ENCODE measurements at places on chromosomes 3 and 15.
A peak's percentile ranks its signal among the peaks of the same experiment; 100 is the strongest.

DNA sequence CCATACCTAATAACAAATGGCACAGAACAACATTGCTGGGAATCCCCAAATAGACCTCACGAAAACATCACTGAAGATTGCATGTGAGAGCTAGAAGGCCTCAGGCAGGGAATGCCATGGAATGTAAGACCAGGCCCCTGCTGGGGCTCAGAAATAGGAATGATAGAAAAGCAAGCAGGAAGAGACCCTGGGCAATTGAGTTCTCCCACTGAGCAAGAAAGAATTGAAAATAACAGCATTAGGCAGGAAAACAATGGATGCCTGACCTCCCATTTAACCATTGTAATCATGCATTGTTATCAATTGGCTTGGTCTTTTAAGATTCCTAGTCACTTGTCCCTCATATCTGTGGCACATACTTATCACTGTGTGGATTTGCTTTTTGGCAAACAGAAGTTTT is 581.6 kb downstream of the FHIT start:
- DNase-seq, result no peak

- peak; percentile 54 for DNase-seq
These were observed 7.4 kb downstream of the SLC38A3 start for GRCh38 chr3:50212502-50212901.

- no peak for DNase-seq
These were observed 146.9 kb downstream of the ERC2 start for GRCh38 chr3:56321383-56321782.

DNA sequence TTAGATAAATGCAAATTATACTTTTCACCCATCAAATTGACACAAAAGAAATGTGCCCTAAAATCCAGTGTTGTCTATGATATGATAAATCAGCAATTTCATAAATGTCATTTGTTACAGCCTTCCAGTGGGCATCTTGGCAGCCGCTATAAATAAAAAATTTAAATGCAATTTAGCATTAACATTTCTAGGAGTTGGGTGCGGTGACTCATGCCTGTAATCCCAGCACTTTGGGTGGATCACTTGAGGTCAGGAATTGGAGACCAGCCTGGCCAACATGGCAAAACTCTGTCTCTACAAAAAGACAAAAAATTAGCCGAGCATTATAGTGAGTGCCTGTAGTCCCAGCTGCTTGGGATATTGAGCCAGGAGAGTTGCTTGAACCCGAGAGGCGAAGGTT is 65.9 kb upstream of the POMGNT2 start:
- no peak for DNase-seq

DNA sequence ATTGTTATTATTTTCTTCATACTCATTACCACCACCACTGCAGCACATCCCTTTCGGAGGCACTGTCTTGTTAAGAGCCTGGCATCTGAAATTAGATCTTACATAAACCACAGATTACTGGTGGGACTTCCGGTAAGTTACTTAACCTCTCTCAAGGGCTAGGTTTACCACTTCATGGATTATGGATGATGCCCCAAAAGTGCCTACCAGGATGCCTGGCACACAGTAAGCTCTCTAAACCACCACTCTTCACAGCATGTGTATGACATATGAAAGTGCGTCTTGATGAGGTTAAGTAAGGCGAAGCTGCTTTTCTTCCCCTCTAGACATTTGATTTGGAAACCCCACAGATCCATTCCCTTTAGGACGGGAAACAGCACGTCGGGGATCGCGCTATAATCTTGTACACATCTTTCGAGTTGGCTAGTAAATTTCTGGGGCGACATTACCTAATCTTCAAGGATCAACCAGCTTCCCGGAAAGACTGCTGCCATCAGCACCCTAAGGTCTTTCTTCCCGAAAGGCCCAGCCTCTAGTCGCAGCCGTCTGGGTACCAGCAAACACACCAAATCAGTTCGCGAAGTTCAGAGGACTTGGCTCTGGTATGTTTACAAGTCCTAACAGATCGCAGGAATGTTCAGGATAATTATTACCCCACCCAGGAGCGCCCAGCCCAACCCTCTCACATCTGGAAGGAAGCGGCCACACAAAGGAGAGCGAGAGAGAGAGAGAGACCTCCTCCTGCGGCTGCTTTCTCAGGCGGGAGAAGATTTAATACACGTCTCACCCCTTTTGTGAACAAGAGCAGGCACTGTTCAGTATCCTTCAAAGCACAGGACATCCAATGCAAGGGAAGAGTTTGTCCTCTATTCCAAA is 155.1 kb upstream of the FRMD4B start:
- DNase-seq, result no peak

DNA sequence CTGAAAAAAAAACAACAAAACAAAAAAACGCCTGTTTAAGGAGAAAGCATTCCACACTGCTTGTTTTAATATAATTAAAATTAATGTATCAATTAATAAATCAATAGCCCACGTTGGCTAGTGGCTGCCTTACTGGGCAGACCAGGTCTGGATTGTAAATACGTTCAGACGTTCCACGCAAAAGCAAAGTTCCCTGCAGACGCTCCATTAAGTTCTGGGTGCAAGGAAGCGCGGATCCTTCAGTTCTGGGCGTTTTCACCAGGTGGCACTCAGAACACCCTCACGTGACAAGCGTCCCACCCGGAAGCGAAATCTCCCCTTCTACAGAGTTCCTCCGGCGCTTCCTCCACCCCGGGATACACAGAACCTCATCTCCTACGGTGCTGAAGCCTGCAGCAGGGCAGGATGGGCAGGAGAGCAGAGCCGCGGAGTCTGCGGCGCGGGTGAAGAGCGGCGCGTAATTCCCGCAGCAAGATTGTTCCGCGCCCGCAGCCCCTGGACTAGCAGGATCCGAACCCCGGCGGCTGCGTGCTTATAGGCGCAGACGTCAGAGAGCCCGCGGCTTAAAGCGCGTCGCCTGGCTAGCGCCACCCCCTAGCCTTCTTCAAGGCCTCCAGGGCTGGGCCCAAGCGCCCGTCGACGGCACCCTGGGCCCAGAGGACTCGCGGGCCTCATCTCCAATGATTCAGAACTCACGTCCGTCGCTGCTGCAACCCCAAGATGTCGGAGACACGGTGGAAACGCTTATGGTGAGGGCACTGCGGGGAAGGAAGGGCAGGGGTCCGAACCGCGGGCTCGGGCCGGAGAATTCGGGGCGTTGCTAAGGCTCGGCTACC is at the start of gene SLC25A38:
Gene SLC25A38 (plus strand): TSS at position 326 of the 836 bp plus-strand sequence. CDS start 355 bp downstream, at position 681.
- DNase-seq, result peak; percentile 80
